ENCODE measurements at places on chromosomes 1 and 21.

DNA sequence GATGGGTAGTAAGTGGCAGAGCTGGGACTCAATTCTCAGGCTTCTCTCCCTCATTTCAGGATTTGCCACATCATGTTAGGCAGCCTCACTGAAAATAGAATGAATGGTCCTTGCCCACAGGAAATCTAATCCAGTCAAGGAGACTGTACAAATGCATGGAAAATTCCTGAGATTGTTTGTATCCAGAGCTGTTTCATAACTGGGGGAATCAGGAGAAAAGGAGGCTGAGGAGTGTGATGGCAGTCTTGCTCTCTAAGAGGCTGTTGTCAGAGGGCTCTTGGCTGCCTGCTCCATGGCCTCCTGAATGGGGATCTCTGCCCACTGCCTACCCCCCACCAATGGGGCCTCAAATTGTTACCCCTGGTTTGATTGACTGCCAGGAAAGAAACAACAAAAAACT, 141.9 kb upstream of the TNR start:
- DNase-seq, result no peak

GRCh38 chr1:160522622-160523345, at the start of gene SLAMF6:
Gene SLAMF6 (minus strand): TSS chr1:160523255. CDS start chr1:160523192, 63 bp downstream.
- no peak for DNase-seq

DNA sequence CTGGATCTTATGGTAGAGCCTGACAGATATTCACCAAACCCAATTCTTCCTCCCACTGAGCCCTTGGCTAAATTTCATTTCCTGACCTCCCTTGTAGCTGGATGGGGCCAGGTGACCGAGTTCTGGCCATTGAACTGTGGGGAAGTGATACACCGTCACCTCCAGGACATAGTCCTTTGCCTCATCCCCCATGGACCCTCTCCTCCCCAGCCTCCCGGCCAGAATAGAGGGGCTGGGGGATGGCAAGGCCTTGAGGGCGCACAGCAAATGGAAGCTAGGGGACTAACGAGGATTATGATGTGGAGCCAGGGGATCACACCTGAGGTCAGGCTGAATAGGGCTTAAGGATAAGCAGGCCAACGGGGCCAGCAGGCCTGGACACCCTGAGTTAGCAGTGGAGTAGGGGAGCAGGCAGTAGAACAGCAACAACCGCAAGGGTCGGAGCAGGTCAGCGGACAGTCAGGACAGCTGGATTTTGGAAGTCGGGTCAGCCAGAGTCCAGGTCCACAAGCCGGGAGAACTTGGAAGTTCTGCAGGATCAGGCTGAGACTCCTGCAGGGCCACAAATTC, 15.0 kb downstream of the BATF3 start:
- no peak for DNase-seq

- DNase-seq, result no peak
Observed at GRCh38 chr1:28213315-28213714, 19.5 kb downstream of the DNAJC8 start.
